ENCODE measurements at places on chromosomes 3 and 15.

DNA sequence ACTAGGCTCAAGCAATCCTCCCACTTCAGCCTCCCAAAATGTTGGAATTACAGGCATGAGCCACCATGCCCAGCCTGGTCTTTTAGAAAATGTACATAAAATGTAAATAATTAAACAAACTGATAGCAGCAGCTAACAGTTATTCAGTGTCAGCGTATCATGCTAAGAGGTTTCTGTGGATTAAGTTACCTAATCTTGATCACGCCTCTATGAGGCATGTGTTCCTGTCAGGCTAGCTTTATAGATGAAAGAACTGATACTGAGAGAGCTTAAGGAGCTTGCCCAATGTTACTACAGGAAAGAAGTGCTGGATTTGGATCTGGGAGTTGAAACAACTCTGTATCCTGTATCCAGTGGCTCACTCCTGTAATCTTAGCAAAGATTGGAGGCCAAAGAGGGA is 11.2 kb upstream of the MST1R start:
- no peak for DNase-seq

- DNase-seq: no peak
These were observed 62.8 kb upstream of the KY start for GRCh38 chr3:134713671-134714070.

GRCh38 chr3:129435367-129435766 is 4.4 kb downstream of the MBD4 start:
- DNase-seq: no peak

DNA sequence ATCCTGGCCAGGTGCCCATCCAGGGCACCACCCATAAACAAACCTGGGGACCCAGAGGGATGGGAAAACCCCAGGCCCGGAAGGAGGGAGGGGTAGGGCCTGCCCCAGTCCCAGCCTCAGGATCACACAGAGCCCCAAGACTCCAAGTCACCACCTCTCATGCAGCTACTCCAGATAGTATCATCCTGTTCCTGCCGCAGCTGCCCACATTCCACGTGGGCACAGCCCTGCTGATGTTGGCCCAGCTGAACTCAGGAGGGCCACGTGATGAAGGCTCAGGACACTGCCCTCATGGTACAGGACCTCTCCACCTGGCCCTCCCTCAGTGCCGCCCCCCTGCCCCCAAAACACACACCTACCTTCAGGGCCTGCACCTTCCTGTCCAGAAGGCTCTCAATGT is 69.5 kb downstream of the CACNA2D2 start:
- no peak for DNase-seq

GRCh38 chr3:36297195-36297594 is 83.1 kb upstream of the STAC start:
- no peak for DNase-seq

- DNase-seq: no peak
These were observed 12.5 kb downstream of the TRAT1 start for GRCh38 chr3:108835101-108835500.

- no peak for DNase-seq
These were observed 90.6 kb downstream of the LIPC start for GRCh38 chr15:58522391-58522790.

- no peak for DNase-seq
These were observed at the start of gene ANKUB1 for GRCh38 chr3:149792452-149793270. TSS of gene ANKUB1 (minus strand) at chr3:149792554. CDS start at chr3:149792366, 188 bp downstream.

- no peak for DNase-seq
These were observed 84.6 kb downstream of the GBE1 start for GRCh38 chr3:81676706-81677456.

DNA sequence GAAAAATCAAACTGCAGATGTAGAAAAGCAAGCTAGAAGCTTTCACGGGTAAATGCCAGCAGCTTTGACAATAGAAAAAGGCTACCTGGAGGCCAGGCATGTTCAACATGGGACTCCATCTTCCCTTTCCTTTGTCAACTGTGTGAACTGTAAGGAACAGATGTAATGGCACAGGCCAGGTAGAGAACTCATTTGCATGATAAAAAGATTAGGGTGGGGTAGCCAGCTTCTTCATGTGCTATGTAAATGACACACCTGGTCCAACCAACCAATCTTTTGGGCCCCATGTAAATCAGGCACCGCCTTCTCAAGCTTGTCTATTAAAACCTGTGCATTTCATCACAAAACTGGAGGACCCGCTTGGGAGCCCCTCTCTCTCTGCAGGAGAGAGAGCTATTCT is 686.5 kb upstream of the GOLIM4 start:
- DNase-seq: no peak

Measured in activated naive CD8-positive, alpha-beta T cell treated with anti-CD3 and anti-CD28 coated beads, Interleukin-2, amount 10 ng/mL, durations not matched to agents 7 days and 5 days (primary cell).